ENCODE measurements at places on chromosomes 13 and 19.

GRCh38 chr13:19606152-19606551, 27.3 kb upstream of the MPHOSPH8 start:
- DNase-seq: no peak

- DNase-seq: no peak
These were observed 301.0 kb downstream of the NDFIP2 start for GRCh38 chr13:79781829-79782540.

- DNase-seq: no peak
These were observed 20.7 kb upstream of the TPT1 start for GRCh38 chr13:45361596-45362206.

DNA sequence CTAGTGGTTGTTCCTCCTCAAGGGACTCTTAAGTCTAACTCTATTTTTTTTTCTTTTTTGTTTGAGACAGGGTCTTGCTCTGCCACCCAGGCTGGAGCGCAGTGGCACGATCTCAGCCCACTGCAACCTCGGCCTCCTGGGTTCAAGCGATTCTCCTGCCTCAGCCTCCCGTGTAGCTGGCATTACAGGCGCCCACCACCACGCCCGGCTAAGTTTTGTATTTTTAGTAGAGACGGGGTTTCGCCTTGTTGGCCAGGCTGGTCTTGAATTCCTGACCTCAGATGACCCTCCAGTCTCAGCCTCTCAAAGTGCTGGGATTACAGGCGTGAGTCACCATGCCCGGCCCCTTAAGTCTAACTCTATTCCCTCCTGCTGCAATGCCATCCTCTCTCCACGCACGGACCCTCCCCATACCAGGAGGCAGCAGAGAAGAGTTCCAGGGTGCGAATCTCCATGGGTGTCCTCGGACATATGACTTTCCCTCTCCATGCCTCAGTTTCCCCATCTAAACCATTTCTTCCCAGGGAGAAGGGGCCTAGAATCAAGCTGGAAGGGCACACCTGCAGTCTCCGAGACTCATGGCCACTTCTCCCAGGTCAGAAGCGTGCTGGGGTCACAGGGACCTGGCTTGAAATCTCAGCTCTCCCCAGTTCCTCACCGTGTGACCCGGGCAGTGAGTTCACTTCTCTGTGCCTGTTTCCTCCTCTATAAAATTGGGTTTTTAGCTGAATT, 6.0 kb upstream of the BCL3 start:
- no peak for DNase-seq

- DNase-seq: no peak
These were observed at the start of gene LPAR6 for GRCh38 chr13:48412881-48413351. TSS of gene LPAR6 (minus strand) at chr13:48413113. CDS start at chr13:48412423, 690 bp downstream.

- DNase-seq: no peak
These were observed at the start of gene WTIP for GRCh38 chr19:34480971-34481841. TSS of gene WTIP (plus strand) at chr19:34481758. CDS start at chr19:34481975, 217 bp downstream.

DNA sequence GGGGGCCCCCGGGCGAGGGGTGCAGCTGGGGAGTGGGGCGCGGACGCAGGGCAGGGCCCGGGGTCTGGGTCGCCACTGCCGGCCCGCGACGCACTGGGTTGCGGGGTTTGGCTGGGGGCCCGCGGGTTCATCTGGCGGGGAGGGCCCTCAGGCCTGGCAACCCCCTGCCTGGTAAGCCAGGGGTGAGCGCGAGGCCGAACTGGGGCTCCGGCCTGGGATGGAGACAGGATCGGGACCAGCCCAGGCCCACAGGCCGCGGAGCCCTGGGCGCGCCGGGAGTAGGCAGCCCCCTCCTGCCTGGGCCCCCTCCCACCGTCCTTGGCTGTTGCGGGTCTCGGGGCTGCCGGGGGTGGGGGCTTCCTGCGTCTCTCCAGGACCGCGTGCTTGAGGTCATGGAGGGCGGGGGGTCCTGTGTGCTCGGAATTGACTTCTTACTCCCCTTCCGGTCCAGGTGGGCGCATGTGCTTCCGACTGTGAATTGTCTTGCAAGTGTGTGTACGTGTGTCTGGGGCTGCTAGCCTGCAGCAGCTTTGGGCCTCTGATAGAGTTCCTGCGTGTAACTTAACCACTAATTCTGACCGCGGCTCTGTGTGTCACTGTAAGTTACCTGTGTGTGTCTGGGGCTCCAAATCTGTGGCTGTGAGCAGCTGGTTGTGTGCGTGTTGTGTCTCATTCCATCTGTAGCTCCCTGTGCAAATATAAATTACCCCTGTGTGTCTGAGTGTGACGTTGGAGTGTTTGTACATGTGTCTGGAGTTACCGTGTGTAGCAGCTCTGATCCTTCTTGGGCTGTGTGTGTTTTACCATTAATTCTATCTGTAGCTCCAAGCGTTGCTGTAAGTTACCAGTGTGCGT, 751 bp downstream of the GRAMD1A start:
- DNase-seq: no peak

DNA sequence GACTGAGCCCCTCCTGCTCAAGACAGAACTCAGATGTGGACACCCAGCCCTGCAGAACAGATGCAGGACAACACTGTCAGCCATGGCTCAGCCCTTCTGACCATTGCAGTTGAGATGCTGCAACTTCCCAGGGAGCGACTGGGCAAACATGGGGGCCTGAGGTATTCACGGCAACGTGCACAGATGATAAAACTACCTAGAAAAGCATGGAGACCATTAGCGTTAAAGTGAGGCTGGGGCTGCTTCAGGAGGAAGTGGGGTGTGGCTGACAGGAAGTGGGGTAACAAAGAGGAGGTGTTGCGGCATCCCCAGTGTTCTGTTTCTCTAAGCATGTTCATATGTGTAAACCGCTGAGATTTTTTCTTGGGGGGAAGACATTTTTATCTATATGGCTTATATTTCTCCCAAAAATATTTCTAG, 1.3 kb upstream of the SIGLEC9 start:
- no peak for DNase-seq

DNA sequence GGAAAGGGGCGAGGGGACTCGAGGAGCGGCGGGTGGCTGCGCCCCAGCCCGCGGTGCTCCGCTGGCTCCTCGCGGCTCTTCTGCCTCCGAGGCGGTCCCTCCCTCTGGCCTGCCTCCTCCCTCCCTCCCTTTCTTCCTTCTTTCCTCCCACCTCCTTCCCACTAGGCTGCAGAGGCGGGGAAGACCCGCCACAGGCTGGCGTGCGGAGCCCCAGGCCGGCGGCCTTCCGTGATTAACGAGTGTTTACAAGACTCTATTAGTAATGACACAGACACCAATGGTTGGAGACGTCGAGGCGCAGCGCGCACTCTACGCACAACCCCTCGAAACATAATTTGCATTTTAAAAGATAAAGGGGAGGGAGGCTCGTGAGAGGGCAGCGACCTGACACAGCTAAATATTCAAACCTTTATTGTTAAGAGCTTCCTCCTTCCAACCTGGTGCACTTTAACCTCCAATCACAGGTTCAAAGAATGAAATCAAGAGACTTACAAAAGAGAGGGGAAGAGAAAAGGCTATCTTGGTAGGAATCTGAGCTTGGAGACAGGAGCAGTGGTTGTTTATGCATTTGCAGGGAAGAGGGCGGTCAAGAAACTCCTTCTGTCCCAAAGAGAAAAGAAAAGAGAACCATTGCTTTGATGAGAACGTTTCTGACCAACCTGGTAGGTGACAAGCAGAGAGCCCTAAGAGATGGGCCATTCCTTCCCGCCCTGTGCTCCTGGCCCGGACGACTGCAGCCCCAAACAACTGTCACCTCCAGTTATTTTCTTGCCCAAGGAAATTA, at the start of gene CDX2:
TSS of gene CDX2 (minus strand) at position 234 of the 784 bp plus-strand sequence. CDS start 309 bp downstream, outside the sequence.
- DNase-seq: no peak

GRCh38 chr19:18091217-18091608, 4.5 kb upstream of the IL12RB1 start:
- peak; percentile 74 for DNase-seq

GRCh38 chr13:44386913-44387556, 13.4 kb downstream of the SERP2 start:
- DNase-seq: no peak

DNA sequence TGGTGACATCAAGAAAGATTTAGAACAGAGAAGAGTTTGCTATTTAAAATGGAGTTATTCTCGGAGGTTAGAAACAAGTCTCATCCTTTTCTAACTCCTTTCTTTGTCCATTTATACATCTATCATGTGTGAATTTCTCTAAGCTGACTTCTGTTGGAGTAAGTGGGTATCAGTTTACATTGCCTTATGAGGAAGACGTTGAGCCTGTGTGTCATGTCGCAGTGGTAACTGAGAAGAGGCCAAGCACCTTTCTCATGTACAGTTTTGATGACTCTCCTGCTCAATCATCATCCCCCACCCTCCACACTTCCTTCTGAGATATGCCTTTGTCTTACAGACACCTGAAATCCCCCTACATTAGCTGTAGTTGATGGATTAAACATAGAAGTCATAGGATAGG, 624.8 kb downstream of the LIG4 start:
- DNase-seq: no peak

- no peak for DNase-seq
These were observed 61.7 kb upstream of the MBNL2 start for GRCh38 chr13:97160421-97160820.

- DNase-seq: no peak
These were observed 36.6 kb upstream of the MEDAG start for GRCh38 chr13:30869491-30869890.

DNA sequence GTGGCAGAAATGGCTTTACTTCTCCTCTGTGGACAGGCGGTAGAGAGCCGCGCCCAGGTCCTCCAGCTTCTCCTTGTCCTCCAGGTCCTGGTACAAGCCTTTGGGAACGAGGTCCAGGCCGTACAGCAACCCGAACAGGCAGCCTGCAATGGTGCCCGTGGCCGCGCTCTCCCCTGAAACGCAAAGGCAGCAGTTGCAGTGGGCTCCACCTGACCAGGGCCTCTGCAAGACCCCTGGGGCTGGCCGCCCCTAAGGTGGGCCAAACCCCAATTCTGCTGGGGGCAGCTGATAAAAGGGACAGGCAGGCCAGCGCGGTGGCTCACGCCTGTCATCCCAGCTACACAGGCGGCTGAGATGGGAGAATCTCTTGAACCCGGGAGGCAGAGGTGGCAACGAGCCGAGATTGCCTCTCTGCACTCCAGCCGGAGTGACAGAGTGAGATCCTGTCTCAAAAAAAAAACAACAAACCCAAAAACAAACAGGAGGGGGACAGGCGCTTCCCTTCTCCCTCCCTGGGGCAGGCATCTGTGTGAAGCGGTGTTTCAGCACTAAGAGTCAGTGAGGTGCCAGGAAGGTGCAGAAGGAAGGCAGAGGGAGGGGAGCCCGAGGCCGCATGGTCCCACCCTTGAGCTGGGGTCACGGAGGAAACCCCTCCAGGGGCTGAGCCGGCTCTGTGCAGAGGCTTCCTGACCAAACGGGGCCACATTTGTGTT, 30.3 kb downstream of the ADPRHL1 start:
- no peak for DNase-seq

DNA sequence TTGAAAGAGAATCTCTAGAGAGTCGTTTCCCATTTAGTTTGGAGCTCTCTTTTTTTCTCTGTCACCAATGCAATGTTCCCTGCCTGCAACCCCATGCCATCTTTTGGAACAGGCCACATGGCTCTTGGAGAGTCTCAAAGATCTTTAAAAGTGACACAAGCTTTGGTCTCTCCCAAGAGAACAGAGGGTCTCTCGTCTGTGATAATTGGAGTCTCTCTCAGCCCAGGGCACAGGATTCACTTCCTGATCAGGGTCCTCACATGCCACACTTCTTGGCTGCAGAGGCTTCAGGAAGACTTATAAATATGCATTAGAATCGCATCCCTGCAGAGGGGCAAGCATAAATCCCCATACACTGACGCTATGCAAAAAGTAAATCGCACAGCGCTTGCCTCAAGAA, 240.5 kb downstream of the IRS2 start:
- no peak for DNase-seq

DNA sequence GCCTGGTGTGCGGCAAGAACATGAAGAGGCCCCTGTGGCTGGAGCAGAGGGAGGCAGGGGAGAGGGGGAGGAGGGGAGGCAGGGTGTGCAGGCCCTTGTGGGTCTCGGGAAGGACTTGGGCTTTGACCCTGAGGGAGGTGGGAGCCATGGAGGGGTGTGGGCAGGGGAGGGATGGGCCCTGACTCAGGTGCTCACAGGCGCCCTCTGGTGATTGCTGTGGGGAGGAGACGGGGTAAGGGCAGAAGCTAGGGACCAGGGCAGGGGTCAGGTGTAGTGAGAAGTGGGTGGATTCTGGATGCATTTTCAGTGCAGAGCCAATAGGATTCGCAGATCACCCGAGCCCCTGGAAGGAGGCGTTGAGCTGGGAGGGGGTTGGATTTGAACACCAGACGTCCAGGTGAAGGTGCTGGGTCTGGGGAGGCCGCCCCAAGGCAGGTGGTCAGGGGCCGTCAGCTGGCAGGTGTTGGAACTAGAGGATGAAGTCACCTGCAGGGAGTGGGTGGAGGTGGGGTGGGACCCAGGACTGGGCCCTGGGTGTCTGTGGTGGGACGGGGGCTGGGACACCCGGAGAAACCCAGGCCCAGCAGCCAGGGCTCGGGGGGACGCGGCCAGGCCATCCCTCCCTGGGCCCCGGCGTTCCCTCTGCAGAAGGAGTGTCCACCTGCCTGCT, 185.4 kb downstream of the KDM4B start:
- DNase-seq: peak; percentile 45

DNA sequence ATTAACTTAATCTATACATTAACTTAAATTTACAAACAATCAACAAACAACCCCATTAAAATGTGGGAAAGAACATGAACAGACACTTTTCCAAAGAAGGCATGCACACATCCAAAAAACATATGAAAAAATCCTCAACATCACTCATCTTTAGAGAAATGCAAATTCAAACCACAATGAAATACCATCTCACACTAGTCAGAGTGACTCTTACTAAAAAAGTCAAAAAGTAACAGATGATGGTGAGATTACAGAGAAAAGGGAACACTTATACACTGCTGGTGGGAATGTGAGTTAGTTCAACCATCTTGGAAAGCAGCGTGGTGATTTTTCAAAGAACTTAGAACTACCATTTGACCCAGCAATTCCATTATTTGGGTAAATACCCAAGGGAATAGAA, 759.2 kb upstream of the SLITRK1 start:
- DNase-seq: no peak

GRCh38 chr19:10021863-10022262, 8.6 kb downstream of the RDH8 start:
- DNase-seq: no peak

- no peak for DNase-seq
These were observed 366.8 kb downstream of the SLITRK1 start for GRCh38 chr13:83515268-83516015.

All from stimulated activated CD8-positive, alpha-beta memory T cell treated with anti-CD3 and anti-CD28 coated beads, Interleukin-2, amount 100 ng/mL, for 48 hours (primary cell).